T-helper 17 cell (primary cell): ENCODE measurements at places on chromosomes 1 and 21.

DNA sequence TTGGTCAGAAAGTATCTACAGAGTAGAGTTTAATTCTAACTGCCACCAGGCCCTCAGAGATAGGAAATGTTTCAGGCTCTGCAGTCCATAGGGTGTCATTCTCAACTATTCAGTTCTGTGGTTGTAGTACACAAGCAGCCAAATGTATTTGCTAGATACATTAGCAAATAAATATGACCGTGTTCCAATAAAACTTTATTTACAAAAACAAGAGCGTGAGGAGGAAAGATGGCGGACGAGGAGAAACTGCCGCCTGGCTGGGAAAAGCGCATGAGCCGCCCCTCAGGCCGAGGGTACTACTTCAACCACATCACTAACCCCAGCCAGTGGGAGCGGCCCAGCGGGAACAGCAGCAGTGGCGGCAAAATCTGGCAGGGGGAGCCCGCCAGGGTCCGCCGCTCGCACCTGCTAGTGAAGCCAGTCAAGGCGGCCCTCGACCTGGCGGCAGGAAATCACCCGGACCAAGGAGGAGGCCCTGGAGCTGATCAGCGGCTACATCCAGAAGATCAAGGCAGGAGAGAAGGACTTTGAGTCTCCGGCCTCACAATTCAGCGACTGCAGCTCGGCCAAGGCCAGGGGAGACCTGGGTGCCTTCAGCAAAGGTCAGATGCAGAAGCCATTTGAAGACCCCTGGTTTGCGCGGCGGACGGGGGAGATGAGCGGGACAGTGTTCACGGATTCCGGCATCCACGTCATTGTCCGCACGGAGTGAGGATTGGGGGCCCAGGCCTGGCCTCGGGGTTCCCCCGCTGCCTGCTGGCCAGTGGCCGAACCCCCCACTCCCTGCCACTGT is 286.1 kb downstream of the LRRC40 start:
- no peak for DNase-seq

- no peak for DNase-seq
Observed at GRCh38 chr1:64984106-64984505, 17.8 kb upstream of the JAK1 start.

GRCh38 chr21:16002874-16003466 is 273.2 kb downstream of the USP25 start:
- DNase-seq, result no peak

DNA sequence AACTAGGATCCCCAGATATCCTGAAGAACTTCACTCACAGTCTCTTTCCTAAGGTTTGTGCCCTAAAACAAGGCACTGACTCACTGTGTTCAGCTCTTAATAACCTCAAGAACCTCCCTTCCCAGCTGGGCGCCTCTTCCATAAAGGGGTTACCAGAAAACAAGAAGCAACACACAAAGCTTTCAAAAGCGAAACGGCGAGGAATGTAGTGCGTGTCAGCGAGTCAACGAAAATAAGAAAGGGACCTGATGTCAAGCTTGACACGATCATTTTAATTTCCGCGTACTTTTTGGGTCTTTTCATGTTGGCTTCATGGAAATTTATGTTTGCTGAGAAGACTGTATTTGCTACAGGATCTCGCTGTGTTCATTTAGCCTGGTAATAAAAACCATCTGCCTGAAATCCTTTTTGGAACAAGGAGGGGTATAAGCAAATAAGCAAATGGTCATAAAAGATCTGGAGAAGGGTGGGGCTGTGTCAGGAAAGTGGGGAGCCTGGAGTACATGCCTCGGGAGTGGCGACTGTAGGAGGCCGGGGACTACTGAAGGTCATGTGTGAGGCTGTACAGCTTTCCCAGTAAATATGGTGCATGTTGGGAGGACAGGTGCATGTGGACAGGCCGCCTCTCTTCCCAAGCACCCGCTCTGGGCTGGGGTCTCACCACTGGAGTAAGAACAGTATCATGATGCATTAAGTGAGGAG is 11.4 kb upstream of the CLDN14 start:
- no peak for DNase-seq

- no peak for DNase-seq
Observed at GRCh38 chr21:16587141-16587581, 857.4 kb downstream of the USP25 start.

- peak; percentile 16 for DNase-seq
Observed at GRCh38 chr1:26126321-26127084, 14.9 kb downstream of the PDIK1L start.

DNA sequence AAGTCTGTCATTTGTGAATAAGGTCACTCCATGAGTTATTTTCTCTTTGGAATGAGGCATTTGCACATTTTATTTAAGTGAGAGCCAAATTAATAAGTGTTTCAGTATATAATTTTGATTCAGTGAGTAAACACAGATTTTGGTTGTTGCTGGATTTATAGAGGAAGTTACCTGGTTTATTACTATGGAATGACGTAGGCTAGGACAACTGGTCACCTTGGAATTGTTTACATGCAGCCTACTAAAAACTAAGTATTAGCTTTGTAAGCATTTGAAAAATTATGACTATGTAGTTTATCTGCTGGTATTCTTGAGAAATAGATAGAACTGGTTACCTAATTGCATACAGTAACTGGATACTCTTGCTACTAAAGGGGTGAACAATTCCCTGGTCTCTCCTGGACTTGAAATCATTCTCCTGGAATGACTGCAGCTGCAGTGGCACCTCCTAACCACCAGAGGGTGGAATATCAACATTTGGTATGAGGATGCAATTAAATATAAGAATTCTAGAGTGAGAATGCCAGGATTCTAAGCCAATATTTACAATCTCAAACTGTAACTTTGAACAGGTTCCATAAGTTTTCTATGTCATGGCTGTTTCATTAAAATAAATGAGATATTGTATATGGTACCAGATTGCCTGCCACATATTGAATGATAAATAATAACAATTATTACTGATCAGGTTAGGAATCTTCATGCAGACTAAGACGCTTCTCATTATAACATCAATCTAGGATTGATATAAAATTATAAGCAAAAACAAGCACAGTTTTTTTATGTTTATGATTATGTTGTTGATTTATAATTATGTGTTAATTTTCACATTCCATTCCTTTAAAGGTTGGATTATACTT is 3.5 kb upstream of the KRTAP27-1 start:
- DNase-seq, result no peak

GRCh38 chr21:42291751-42292562 is 23.3 kb downstream of the TFF3 start:
- DNase-seq, result no peak

DNA sequence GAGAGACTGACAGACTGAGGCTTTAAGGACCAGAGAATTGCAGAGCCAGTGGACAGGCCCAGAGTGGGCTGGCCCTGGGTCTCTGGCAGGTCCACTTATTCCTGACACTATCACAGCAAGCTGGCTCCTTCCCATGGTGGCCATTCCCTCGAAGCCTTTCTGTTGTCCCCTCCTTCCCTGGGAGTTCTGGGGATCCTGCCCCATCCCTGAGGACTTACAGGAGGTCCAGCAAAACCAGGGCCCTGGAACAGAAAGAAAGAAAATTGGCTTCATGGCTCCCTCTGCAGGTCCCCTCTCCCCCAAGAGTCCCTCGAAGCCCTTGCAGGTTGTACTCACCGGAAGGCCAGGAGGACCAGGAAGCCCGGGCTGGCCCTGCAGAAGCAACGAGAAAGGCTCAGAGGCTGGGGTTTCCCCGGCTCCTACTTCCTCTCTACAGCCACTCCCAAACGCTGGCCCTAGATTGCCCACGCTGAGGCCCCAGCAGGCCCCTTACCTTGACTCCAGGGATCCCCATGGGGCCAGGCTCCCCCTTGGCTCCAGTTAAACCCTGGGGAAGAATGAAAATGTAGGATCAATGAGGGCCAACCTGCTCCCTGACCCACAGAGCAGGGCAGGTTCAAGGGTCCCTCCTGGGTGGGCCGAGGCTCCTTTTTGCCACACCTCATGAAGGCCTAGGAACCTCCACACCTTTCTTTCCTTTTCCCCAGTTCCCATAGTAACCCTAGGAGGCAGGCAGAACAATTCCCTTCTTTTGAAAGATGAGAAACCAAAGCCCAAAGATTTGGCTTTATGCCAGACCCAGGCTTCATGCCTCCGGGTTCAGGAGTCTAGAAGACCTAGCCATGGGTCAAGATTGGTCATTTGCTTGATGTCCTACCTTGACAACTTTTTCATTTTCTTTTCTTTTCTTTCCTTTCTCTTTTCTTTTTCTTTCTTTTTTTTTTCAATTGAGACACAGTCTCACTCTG is 4.6 kb downstream of the COL9A2 start:
- DNase-seq, result no peak

GRCh38 chr1:32741413-32742198 is 39.0 kb upstream of the SYNC start:
- DNase-seq, result no peak

GRCh38 chr1:29379443-29380073 is 143.2 kb downstream of the PTPRU start:
- DNase-seq, result no peak

DNA sequence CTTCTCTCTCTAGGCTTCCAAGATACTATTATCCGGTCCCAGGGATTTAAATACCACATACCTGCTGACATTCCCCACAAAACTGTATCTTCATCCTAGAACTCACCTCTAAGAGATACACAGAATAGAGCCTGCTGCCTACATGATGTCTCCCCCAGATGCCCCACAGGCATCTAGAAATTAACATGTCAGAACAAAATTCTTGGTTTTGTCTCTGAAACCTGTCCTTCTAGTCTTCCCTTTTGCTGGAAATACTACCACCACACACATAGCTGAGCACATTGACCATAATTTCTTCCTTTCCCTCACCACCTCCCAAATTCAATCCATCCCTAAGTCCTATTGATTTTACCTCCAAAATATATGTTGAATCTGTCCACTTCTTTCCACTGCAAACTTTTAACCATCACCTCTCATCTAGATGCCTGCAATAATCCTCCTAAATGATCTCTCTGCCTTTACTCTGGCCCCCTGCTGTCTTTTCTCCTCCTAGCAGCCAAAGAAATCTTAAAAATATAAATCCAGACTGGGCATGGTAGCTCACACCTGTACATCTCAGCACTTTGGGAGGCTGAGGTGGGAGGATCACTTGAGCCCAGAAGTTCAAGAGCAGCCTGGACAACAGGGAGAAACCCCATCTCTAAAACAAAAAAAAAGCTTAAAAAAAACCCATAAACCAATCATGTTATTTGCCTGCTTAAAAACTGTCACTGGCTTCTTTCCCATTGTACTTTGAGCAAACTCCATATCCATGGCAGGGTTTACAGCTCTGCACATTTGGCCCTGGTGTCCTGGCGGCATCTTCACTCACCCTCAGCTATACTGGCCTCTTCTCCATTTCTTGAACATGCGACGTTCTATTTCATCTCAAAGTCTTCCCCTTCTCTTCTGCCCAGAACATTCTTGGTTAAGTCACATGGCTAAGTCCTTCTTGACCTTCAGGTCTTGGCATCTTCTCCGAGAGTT is 6.2 kb upstream of the FAM76A start:
- no peak for DNase-seq

- no peak for DNase-seq
Observed at GRCh38 chr1:56710646-56711045, 65.5 kb downstream of the PRKAA2 start.

- DNase-seq, result no peak
Observed at GRCh38 chr1:158607296-158607695, 2.2 kb downstream of the OR10Z1 start.

- peak; percentile 25 for DNase-seq
Observed at GRCh38 chr21:44485254-44485793, 30.0 kb downstream of the LRRC3 start.

GRCh38 chr1:167460836-167461235 is 57.5 kb downstream of the CD247 start:
- DNase-seq, result no peak

GRCh38 chr1:222182641-222183040 is 365.3 kb downstream of the HHIPL2 start:
- no peak for DNase-seq

GRCh38 chr1:180579961-180580611 is 21.3 kb downstream of the OVAAL start:
- DNase-seq, result no peak

DNA sequence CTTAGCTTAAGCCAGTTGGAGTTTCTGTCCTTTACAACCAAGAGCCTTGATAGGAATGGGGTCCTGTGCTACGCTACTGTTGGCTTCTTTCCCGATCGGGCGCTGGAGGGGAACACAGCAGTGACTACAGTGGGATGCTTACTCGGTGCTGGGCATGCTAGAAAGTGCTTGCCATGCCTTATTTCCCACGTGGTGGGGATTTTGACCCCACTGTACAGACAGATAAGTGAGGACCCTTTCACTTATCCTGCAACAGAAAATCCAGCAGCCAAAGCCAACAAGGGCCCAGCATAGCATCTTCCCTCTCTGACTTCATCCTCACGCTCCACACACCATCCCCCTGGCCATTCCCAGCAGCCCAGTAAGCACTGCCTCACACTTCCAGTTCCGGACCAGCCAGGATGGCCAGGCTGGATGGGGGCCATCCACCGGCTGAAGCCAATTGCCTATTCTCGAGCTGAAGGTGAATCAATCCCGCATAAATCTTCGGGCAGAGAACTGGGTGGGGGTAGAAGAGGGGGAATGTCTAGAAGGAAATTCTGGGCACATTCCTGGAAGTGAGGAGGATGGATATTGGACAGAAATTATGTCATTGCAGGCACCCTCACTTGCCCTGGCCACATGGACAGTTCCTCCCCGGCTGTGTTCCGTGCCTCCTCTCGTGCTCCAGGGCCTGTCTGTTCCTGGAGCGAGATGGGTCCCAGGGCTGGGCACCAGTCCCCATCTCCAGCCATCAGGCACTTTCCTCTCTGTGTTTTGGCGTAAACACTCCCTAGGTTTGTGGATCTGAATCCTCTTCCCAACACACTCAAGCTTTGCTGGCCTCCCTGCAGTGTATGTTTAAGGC is 2.0 kb upstream of the ABCG1 start:
- DNase-seq, result no peak

DNA sequence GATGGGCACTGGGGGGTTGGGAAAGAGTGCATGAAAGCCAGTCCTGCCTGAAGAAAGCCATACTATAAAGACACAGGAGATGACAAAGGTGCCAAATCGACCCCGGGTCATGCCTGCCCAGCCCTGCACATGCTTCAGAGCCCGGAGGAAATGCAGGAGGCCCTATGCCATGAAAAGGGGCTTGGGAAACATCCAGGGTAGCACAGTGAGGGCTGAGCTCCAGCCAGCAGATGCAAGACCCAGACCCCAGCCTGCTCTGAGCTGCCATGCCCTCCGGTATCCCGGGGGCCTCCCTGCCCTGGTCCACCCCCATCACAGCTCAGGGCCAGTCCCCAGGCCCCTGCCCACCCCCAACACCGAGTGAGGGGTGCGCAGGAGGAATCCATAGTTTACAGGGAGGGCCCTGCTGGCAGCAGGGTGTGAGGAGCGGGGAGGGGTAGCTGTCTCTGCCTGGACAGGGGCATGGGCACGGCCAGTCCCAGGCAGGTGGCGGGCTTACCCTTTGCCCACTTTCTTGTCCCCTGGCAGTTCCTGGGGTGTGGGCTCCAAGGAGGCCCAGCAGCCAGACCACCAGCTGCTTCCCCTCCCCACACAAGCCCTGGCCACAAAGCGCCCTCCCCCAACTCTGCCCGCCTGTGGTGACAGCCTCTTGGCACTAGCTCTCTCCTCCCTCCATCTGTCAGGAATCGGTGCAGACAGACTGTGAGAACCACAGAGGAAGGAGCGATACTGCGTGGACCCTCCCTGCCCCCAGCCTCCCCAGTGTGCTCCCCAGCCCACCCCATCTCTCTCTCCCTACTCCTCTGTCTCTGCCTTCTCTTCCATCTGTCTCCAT is 16.8 kb downstream of the LRP8 start:
- no peak for DNase-seq

- no peak for DNase-seq
Observed at GRCh38 chr1:64263856-64264255, 60.4 kb downstream of the UBE2U start.
